ENCODE measurements at places on chromosomes 7 and 10.

DNA sequence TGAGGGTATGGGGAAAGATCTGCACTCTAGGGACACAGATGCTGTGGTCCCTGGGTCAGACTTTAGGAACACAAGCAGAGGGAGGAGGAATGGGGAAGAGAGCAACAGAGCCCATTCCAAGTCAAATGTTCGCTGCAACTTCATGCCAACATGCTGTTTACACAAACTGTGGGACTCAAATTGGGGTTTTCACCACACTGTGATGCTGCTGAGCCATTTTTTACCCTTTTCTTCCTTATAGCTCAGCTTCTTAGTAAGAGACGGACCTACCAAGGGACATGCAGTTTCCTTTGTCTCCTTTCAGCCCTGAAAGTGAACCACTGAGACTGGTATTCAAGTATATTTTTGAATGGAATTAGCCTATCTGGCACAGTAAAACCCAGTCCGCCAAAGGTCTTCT is 64.3 kb upstream of the AGK start:
- DNase-seq = no peak

DNA sequence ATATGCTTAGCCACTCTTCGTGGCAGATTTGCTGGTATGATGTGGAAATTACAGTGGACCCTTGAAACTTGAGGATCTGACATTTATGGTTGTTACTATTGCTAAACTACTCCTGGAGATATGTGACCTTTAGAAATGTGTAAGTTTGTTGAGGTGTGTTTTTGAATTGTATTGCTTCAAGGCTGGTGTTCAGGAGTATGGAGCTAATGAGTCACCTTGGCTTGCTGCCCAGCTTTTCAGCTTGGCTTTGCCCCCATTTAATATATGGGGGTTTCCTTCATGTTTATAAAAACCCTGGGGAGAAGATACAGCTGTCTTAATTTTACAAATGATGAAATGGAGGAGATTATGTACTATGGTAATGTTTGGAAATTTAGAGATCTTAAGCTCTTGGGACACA is 11.6 kb downstream of the HBP1 start:
- peak; percentile 45 for DNase-seq

DNA sequence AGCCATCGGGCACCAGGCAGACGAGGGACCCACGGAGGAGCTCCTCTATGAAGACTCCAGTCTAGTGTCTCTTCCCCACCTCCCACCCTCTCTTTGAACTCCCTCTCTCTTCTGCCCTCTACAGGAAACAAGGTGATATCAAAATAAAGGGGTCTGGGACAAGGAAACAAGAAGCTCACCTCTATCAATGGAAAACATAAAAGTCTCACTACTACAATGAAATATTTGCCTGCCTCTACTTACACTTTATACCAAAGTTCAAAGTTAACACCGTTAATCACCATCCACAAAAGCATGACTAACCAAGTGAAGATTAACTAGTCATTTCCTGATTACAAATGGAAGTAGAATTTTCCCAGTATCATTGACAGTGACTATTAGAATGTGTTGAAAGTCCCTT is 82.2 kb downstream of the PARD3 start:
- DNase-seq = no peak

- no peak for DNase-seq
Measured at GRCh38 chr7:98341106-98341505, 59.6 kb downstream of the BRI3 start.

GRCh38 chr7:68269405-68269804 is 1272.8 kb downstream of the TYW1 start:
- DNase-seq = no peak

DNA sequence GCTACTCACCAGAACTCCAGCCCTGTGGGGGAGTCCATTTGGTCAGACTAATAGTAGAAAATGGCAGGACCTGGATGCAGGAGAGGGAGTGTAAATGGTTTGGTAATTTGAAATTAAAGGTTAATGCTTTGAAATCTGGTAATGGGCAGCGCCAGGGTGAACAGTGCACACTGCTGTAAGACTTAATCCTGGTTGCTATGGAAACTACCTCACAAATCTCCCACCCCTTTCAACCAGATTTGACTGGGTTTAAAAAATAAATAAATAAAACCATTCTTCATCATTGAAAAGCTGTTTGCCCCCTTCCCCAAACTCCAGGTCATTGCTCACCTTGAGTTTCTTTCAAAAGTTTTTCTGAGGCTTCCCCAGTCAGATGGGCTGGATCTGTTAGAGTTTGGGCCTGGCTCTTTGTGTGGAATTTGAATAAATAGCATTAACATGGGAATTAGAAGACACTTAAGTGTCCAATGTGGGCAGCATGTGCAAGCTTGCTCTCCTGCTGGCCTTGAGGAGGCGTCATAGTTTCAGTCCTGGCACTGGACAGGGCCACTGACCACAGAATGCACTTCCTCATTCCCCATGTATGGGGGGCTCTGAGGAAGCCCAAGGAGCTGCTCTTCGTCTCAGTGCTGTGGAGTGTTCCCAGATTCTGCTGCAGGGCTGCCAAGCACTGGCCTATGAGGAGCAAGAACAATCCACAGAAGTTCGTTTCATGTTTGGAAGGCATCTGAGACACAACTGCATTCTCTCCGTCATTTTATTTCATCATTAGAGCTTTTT is 90.7 kb downstream of the LRRC4 start:
- no peak for DNase-seq

GRCh38 chr7:137585591-137585990 is 242.1 kb upstream of the PTN start:
- DNase-seq = no peak

- no peak for DNase-seq
Measured at GRCh38 chr10:76017026-76017732, 585.8 kb downstream of the LRMDA start.

- DNase-seq = no peak
Measured at GRCh38 chr7:49866910-49867309, 93.5 kb downstream of the VWC2 start.

- no peak for DNase-seq
Measured at GRCh38 chr7:151082141-151083070, 887 bp downstream of the TMUB1 start.

DNA sequence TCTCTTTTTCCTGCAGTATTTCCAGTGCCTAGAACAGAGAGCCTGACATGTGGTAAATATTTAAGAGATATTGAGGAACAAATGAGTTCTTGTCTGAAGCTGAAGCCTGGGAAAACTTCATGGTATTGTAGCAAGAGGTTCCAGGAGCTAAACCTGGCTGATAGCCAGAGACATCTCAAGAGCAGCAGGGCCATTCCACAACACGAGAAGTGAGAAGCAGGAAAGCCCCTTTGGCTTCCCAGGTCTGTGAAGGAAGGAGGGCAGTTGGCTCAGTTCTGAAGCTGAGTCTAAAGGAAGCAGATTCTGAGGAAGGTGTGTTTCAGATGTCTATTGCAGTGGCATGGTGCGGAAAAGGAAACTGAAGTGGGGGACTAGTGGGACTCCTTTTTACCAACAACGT is 63.8 kb upstream of the FAM204A start:
- no peak for DNase-seq

DNA sequence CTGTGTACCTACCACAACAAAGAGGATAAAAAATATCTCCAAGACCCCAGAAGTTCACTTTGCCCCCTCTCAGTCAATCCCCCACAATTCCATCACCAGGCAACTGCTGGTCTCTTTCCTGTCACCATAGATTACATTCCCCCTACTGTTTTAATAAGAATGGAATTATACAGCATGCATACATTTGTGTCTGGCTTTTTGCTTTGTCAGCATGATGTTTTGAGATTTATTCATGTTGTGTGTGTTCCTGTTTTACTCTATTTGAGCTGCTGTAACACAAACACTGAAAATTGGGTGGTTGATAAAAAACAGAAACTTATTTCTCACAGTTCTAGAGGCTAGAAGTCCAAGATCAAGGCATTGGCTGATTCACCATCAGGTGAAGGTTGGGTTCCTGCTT is 214.5 kb upstream of the IGFBP3 start:
- DNase-seq = no peak

Data from stimulated activated CD8-positive, alpha-beta memory T cell treated with anti-CD3 and anti-CD28 coated beads, Interleukin-4, amount 100 ng/mL, for 1 hour (primary cell).